ENCODE measurements at places on chromosomes 3 and 15.

DNA sequence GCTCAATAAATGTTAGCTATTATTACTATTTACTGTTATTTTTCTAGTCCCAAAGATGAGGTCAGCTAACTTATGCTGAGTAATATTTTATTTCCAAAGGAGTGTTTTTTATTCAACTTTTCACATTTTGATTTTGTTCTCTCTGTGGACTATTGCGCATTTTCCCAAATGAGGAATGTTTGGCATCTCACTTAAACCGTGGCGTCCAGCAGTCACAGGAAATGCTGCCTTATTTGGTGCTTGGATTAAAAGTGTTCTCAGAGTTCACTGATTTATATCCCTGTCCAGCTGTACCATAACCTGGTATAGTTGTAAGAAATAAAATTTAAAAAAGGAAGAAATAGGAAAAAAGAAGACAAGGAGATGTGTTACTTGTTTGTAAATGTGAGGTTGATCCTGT lies 166.8 kb downstream of the THSD4 start:
- DNase-seq: no peak

DNA sequence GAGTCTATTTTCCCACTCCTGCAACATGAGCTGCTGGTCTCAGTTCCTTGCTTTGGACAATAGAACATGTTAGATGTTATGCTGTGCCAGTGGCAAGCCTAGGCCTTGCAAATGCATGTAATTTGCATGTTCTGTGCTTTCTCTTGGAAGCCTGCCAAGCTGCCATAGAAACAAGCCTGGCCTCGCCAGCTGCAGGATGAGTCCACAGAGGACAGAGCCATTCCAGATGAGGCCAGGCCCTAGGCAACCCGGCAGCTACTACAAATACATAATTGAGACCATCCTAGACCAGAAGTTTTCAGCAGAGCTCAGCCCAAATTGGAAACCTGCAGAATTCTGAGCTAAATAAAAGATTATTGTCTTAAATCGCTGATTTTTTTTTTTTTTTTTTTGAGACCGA lies 39.6 kb downstream of the TRIM69 start:
- DNase-seq: peak; percentile 18

GRCh38 chr3:143612541-143612940 lies 235.7 kb downstream of the SLC9A9 start:
- DNase-seq: no peak

DNA sequence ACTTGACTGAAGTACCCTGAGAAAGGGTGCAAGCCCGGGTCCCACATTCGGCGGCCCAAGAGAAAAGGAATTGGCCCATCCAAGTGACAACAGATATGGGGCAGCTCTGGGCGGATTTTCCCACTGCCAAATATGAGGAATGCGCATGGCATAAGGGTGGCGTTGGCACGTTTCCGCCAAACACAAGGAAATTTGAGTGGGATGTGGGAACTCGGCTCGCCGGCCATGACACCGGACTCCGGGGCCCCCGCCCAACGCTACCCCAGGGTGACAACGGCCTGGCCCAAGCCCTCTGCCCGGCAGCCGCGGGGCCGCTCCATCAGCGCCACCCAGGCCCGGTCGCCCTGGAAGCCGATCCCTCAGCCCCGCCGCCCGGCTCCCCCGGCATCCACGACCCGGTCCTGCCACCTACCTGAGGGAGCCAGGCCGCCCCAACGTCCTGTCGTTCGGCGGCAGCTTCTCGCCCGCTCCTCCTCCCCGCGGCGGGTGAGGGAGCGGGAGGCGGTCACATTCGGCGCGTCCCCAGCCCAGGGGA lies 449 bp downstream of the RAF1 start:
- peak; percentile 72 for DNase-seq

- no peak for DNase-seq
These were observed 48.1 kb downstream of the IQSEC1 start for GRCh38 chr3:13025090-13025489.

DNA sequence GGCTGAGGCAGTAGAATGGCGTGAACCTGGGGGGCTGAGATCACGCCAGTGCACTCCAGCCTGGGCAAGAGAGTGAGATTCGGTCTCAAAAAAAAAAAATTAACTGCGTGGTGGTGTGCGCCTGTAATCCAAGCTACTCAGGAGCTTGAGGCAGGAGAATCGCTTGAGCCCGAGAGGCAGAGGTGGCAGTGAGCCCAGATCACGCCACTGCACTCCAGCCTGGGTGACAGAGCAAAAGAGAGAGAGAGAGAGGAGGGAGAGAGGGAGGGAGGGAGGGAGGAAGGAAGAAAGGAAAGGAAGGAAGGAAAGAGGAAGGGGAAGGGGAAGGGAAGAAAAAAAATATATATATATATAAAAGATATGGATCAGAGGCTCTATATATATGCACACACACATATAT lies 6.0 kb downstream of the TM4SF19 start:
- DNase-seq: no peak

DNA sequence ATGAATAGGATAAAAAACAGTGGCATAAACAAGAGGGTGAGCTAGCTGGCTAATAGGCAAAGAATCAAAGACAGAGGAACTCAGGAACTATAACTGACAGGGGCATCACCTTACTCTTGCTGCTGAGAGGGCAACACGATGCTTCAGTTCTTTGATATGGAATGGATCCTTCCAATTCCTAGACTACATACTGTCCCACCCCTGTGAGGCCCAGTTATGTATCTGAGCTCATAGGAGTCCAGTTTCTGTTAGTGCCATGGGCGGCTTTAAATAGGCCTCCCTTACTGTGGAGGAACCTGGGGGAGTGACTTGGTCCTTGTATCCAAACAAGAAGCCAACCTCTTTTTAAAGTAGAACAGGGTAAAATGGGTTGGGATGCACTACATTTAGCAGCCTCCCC lies 37.3 kb downstream of the CD47 start:
- DNase-seq: no peak

DNA sequence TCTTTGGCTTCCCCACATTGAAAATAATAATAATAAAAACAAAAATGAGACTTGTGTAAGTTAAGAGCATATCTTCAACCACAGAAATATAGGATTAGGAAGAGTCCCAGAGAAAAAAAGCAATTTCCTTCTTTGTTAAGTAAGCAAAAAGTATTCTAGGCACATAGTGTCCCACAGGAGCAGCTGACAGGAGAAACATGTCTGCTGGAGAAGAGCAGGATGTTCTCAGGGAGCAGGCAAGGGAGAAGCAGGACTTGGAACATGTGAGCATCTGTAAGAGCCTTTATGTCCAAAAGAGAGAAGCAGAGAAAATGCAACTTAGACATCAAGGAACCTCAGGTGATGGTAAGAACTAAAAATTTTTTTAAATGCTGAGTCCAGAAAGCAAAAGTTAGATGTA lies 39.0 kb downstream of the TTC23 start:
- no peak for DNase-seq

DNA sequence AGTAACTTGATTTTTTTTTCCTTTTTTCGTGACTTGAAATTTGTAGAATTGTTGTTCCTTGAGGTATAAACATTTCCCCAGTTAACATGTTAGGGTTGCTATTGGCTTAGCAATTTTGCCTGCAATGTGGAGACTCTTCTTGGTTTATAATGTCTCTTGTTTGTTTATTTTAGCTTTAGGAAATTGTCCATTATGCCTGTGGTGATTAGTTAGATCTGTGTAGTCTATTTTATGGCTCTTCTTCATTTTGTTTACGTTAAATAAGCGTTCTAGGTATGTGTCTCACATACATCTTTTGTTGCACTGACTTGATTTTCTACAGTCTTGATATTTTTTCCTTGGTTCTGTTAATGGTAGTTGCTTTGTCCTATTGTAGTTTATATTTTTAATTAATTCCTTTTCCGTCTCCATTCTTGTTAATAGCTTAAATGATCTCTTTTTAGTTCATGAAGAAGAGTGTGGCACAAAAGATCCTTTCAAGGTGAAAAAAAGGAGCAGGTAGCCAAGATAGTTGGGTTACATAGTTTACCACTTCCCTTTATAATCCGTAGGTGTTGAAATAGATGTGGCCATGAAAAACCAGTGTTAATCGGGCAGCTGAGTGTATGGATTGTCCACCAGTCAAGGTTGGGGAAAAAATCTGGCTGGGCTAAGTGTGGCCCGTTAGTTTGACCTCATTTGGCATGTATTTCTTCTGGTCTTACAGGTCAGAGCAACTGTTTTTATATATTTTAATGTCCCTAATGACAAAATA lies 12.1 kb downstream of the IQGAP1 start:
- DNase-seq: no peak

- DNase-seq: no peak
These were observed 266.1 kb downstream of the ARRDC4 start for GRCh38 chr15:98226578-98226977.

DNA sequence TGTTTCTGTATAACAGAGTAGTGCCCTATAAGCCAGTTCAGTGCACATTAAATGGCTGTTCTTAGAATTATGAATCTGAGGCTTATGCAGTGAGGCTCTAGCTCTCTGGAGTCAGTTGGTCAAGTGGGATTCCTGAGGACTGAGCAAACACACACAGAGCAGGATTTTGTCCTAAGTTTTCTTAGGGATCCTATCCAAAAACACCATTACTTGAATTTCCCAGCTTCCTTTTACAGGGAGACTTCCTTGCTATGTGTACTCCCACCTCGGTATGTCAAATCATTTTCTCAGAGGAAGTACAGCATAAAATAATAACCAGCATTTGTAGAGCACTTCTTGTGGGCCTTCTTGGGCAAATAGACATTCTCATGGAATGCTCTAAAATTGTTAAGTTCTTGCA lies 63.1 kb upstream of the GOLGA6B start:
- DNase-seq: no peak

DNA sequence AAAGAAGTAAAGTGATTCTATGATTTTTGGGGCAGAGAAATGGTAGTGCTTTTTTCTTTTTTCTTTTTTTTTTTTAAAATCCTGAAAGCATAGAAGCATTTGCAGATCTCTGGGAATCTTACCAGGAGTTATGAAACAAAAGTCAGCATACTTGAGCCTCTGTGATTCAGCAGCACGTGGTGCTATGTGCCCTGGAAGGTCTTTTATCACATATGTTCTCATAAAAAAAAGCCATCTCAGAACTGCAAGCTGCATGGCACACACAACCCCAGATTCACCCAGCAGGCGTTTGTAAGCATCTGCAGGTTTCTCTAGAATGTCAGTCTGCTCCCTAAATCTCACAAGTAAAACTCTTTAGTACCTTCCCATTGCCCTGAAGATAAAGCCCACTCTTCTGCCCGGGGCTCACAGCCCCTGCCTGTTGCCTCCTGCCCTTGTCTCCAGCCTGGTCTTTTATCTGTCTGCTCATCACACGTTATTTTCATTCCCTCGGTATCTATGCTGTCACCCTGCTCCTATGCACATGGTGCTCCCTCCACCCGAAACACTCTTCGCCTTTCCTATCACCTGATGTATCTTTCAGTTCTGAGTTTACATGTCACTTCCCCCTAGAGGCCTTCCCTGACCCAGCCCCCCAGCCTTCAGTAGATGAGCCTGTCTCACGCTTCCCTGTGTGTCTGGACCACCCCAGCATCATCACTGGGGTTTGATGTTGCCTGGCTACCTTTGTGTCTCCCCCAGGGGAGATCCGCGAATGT lies 72.4 kb downstream of the CHDH start:
- no peak for DNase-seq

GRCh38 chr3:126971891-126972351 lies 11.0 kb upstream of the PLXNA1 start:
- DNase-seq: no peak

- DNase-seq: peak; percentile 50
These were observed 105.0 kb downstream of the SSR3 start for GRCh38 chr3:156449710-156450574.

- DNase-seq: no peak
These were observed 40.0 kb upstream of the TEX9 start for GRCh38 chr15:56325186-56325585.

DNA sequence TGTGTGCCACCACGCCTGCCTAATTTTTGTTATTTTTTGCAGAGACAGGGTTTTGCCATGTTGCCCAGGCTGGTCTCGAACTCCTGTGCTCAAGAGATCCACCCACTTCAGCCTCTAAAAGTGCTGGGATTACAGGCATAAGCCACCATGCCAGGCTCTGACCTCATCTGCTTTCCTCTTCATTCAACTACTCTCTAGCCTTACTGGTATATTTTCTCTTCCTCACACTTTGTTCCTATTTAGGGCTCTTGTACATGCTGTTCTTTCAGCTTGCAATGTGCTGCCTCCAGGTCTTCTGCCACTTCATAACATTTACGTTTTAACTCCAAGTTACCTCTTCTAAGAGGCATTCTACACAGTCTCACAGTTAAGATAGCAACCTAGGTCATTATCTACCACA lies 34.9 kb downstream of the PIK3CB start:
- DNase-seq: no peak

- DNase-seq: no peak
These were observed 230.6 kb upstream of the PEX5L start for GRCh38 chr3:180267202-180267843.

- DNase-seq: peak; percentile 94
These were observed 156.4 kb upstream of the FRMD4B start for GRCh38 chr3:69542089-69542804.

- no peak for DNase-seq
These were observed 119.3 kb upstream of the BFSP2 start for GRCh38 chr3:133280586-133280985.
